Endothelial cell of umbilical vein (primary cell): ENCODE measurements at places on chromosomes 6 and 20. TPM values are rescaled to one million over a fixed set of nuclear protein-coding genes. Genes with fewer than 3 reads are reported as not detected.

DNA sequence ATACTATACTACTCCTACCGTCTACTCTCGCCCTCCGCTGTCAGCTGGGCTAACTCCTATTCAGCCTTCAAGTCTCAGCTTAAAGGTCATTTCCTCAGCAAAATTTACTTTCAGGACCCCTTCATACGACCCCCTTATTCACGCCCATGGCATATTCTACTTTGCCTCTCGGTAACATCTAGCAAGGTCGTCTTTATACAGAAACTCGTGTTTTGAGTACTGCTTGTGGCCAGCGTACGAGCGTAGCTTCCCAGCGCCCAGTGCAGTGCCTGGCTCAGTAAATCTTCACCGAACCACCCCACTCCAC lies 546 bp downstream of the CRNKL1 start:
- peaks cover 20% of the 10 kb centered on the region for H3K27me3 ChIP-seq
- peak overlapping the region; percentile 95 for H3K4me3 ChIP-seq
- H3K27ac ChIP-seq, result peak overlapping the region; percentile 49

GRCh38 chr20:60013296-60014139 lies 55.3 kb downstream of the CDH26 start:
- no peaks in the 10 kb centered on the region for H3K4me1 ChIP-seq
- no peak overlapping the region for H3K4me3 ChIP-seq
- H3K27ac ChIP-seq, result no peak overlapping the region

Gene DEFB110
- polyA plus RNA-seq, result not detected in 2 replicates

Gene BMP5
- polyA plus RNA-seq, result not detected in 2 replicates
